ENCODE measurements at places on chromosomes 6 and 20. TPM values are rescaled to one million over a fixed set of nuclear protein-coding genes. Genes with fewer than 3 reads are reported as not detected.

GRCh38 chr6:16344756-16345155, 106.4 kb downstream of the GMPR start:
- no peaks in the 10 kb centered on the region for H3K4me1 ChIP-seq
- no peak overlapping the region for H3K4me3 ChIP-seq
- H3K36me3 ChIP-seq = peaks cover 4% of the 10 kb centered on the region
- no peak for DNase-seq
- no peaks in the 10 kb centered on the region for H3K27me3 ChIP-seq
- no peak overlapping the region for H3K27ac ChIP-seq

GRCh38 chr6:163384510-163384909, 30.0 kb upstream of the QKI start:
- H3K4me3 ChIP-seq = no peak overlapping the region
- no peaks in the 10 kb centered on the region for H3K27me3 ChIP-seq
- no peaks in the 10 kb centered on the region for H3K4me1 ChIP-seq
- no peak overlapping the region for H3K27ac ChIP-seq

GRCh38 chr20:25397821-25398220, 7.2 kb upstream of the ABHD12 start:
- no peak overlapping the region for H3K4me3 ChIP-seq
- no peaks in the 10 kb centered on the region for H3K36me3 ChIP-seq
- no peak for DNase-seq
- H3K4me1 ChIP-seq = no peaks in the 10 kb centered on the region
- H3K27ac ChIP-seq = no peak overlapping the region

DNA sequence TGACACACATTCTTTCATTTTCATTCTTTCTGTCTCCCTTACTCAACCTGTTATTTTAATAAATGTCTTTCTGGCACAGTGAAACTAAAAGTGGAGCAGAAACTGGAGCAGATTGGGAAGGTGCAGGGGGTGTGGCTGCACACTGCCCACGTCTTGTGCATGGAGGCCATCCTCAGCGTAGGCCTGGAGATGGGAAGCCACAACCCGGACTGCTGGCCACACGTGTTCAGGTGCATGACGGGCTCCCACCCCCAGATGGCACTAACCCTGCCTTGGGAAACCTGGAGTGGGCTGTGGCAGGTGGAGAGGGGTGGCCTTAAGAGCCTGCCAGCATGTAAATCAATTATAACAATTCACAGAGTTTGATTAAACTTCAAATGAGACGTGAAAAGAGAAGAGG, 71.4 kb upstream of the PBOV1 start:
- no peak overlapping the region for H3K4me3 ChIP-seq
- no peaks in the 10 kb centered on the region for H3K27me3 ChIP-seq
- no peaks in the 10 kb centered on the region for H3K36me3 ChIP-seq
- no peak overlapping the region for H3K27ac ChIP-seq
- no peaks in the 10 kb centered on the region for H3K4me1 ChIP-seq
- no peak for DNase-seq

- DNase-seq = no peak
- H3K4me1 ChIP-seq = no peaks in the 10 kb centered on the region
- no peaks in the 10 kb centered on the region for H3K27me3 ChIP-seq
- no peaks in the 10 kb centered on the region for H3K36me3 ChIP-seq
- no peak overlapping the region for H3K27ac ChIP-seq
Measured at GRCh38 chr6:78577585-78577984, 289.8 kb upstream of the IRAK1BP1 start.

DNA sequence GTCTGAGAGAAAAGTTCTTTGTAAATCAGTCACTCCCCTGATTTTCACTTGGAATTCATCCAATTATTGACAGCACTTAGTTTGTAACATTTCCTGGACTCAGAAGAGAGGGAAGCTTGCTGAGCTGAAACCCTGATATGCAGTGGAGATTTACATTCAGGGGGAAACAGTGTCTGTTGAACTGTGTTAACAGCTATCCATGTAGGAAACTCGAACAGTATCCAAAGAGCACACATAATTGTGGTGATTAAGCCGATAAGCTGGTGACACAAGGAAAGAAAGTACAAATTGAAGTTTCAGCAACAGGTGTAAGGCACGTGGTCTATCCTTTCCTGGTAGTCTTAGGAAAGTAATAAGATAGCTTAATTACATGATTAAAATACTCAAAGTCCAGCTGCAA, 78.1 kb upstream of the FLRT3 start:
- no peak for DNase-seq
- H3K36me3 ChIP-seq = no peaks in the 10 kb centered on the region
- H3K27me3 ChIP-seq = no peaks in the 10 kb centered on the region
- H3K4me3 ChIP-seq = no peak overlapping the region
- no peak overlapping the region for H3K27ac ChIP-seq

DNA sequence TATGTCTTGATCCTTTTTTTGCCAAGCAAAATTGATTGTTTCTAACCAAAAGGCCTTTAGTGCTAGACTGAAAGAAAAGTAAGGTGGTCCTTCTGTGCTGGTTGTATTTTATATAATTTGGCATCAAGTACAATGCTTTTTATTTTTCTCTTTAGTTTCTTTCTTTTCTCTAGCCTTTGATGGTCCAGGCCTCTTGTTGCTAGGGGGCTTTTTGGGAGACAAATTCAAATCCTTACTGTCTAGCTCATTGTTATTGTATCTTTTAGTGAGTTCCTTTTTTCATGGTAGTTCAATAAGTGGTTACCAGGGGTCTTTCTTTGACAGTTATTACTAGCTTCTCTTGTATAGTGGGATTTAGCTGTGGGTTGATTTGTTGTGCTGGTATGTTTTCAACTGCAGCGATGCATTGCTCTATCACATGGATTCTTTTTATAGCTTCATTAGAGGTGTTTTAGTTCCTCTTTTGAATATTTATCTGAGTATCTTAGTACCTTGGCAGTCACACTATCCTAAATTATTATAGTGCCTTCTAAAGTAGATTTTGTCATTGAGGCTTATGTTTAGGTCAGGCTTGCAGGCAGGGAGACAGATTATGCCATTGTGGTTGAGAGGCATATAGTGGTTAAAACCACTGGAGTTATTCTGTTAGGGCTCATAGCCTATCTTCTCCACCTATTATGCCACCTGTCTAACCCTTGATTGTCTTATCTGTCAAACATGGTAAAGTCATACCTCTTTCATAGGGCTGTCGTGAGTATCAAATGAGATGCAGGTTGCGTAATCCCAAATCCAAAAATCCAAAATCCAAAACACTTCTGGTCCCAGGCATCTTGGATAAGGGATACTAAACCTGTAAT, 49.5 kb downstream of the KCNS1 start:
- peaks cover 49% of the 10 kb centered on the region for H3K4me1 ChIP-seq
- no peak overlapping the region for H3K4me3 ChIP-seq
- peaks cover 71% of the 10 kb centered on the region for H3K36me3 ChIP-seq
- DNase-seq = no peak
- peak overlapping the region; percentile 24 for H3K27ac ChIP-seq
- H3K27me3 ChIP-seq = no peaks in the 10 kb centered on the region

DNA sequence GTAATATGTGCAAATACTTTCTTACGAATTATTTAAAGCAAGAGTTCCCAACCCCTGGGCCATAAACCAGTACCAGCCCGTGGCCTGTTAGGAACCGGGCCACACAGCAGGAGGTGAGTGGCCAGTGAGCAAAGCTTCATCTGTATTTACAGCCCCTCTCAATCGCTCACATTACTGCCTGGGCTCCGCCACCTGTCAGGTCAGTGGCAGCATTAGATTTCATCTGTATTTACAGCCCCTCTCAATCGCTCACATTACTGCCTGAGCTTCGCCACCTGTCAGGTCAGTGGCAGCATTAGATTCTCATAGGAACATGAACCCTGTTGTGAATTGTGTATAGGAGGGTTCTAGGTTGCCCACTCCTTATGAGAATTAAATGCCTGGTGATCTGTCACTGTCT, 142.0 kb downstream of the RNASET2 start:
- no peaks in the 10 kb centered on the region for H3K27me3 ChIP-seq
- no peak overlapping the region for H3K4me3 ChIP-seq
- H3K36me3 ChIP-seq = no peaks in the 10 kb centered on the region
- DNase-seq = no peak

DNA sequence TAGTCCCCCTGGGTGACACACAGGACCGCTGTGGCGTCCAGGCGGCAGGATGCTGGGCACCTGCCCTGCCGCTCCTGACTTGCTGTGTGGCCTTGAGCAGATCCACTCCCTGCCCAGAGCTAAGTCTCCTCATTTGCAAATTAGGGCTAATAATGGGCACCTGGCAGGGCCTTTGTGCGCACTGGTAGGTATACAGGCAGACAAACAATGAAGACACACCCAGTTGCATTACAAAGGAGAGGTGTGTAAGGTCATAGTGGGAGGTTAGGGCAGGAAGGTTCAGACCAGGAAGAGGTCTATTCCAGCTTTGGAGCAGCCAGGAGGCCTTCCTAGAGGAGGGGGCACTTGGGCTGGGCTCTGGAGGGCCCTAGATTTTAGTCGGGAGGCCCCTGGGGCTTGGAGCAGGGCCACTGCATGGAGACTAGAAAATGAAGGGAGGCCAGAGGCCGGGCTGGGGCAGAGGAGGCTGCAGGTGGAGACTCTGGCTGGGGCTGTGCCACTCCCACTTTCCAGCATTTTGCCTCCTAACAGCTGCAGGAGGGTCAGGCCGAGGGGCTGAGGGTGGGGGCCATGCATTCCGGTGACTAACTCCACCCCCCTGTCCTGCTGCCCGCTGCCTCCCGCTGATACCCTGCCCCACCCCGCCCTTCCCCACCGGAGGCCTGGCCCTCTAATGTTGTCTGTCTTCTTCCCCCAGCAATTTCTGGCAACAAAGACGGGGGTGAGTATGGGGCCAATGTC, 28.5 kb downstream of the MYH7B start:
- DNase-seq = no peak
- H3K27ac ChIP-seq = no peak overlapping the region

DNA sequence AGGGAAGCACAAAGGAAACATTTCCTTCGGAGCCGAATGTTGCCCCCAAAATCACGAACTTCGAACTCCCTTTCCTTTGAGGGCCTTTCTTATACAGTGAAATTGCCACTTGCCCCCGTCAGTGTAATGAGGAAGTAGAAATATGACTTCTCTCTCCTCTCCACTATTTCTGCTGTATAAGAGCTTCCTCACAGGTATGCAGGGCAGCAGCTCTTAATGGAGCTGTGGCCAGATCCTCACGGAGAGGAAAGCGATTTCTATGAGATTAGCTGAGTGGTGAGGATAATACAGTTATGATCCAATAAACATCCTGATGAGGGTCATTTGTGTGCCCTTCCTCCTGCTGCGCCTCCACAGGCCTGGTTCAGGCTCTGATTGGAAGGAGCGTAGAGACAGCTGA, 10.8 kb upstream of the CPNE5 start:
- H3K4me1 ChIP-seq = peaks cover 5% of the 10 kb centered on the region
- H3K4me3 ChIP-seq = no peak overlapping the region
- H3K36me3 ChIP-seq = peaks cover 23% of the 10 kb centered on the region
- no peak for DNase-seq
- H3K27ac ChIP-seq = no peak overlapping the region

DNA sequence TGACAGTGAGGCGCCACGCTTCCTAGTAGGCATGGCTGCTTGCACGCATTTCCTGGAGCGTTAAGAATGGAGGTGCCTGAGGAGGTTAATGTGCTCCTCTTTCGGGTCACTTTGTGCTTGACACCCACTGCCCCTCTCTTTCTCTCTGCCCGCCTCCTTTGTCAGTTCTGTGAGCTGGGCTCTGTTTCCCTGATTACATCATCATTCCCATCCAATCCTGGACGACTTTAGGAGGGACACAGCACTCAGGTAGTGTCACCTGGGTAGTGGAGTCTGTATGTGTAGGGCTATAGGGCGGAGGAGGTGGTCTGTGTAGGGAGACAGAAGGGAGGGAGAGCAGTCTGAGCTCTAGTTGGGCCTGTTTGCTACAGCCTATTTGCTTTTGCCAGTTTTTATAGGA, 136.8 kb downstream of the JARID2 start:
- peaks cover 34% of the 10 kb centered on the region for H3K4me1 ChIP-seq
- H3K36me3 ChIP-seq = no peaks in the 10 kb centered on the region
- H3K4me3 ChIP-seq = no peak overlapping the region
- DNase-seq = no peak
- H3K27me3 ChIP-seq = no peaks in the 10 kb centered on the region
- no peak overlapping the region for H3K27ac ChIP-seq

DNA sequence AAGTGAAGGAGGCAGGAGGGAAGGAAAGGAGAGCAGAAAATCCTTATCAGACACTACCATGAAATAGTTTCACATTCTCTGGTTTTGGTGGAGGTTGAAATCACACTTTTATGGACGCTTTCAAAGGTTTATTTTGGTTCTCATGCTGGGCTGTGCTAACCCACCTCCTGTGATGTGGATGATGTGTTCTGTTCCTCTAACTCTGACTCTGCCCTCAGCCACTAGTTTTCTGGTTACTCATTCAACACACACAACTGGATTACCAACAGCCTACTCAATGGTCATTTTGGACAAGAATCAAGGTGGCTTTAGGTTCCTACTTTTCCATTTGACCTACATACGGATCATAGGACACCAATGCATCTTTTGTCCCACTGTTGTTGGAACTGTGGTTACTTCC, 522.1 kb upstream of the BTBD3 start:
- H3K4me3 ChIP-seq = no peak overlapping the region
- no peaks in the 10 kb centered on the region for H3K36me3 ChIP-seq
- no peaks in the 10 kb centered on the region for H3K4me1 ChIP-seq
- H3K27ac ChIP-seq = no peak overlapping the region

DNA sequence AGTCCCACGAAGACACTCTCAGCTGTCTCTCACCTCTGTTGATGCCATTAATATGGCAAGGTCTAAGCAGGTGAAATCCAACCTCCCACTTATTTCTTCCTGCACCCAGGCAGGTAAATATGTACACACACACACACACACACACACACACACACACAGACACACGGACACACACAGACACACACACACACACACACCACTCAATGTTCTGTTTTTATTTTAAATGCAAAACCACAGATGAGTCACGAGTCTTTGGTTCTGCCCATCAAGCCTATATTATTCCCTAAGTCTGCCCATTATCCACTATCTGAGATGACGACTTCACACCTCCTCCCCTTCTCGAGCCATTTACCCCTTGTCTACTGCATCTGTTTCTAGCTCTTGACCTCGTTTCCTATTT, 344.7 kb downstream of the CDH26 start:
- no peaks in the 10 kb centered on the region for H3K36me3 ChIP-seq
- no peak overlapping the region for H3K27ac ChIP-seq
- no peak overlapping the region for H3K4me3 ChIP-seq
- DNase-seq = no peak
- no peaks in the 10 kb centered on the region for H3K4me1 ChIP-seq

The SPDEF gene
- total RNA-seq = 0.36 TPM

The CD40 gene
- 1.2 TPM for total RNA-seq

The TAP1 gene
- total RNA-seq = 93.9 TPM

The KCNK16 gene
- not detected for total RNA-seq
